ENCODE measurements at places on chromosomes 12 and 14. TPM values are rescaled to one million over a fixed set of nuclear protein-coding genes. Genes with fewer than 3 reads are reported as not detected.

ZNF891 gene
- total RNA-seq, result 1.4 TPM

PLCZ1 gene
- 0.05 TPM for total RNA-seq

ESYT1 gene
- total RNA-seq, result 134 TPM

RAPGEF3 gene
- total RNA-seq, result 3.5 TPM

KLRD1 gene
- total RNA-seq, result not detected

KRT77 gene
- not detected for total RNA-seq

DIO2 gene
- total RNA-seq, result 0.34 TPM

Data from A375 (cell line).